ENCODE measurements at places on chromosomes 7 and 10.
A peak's percentile ranks its signal among the peaks of the same experiment; 100 is the strongest.

DNA sequence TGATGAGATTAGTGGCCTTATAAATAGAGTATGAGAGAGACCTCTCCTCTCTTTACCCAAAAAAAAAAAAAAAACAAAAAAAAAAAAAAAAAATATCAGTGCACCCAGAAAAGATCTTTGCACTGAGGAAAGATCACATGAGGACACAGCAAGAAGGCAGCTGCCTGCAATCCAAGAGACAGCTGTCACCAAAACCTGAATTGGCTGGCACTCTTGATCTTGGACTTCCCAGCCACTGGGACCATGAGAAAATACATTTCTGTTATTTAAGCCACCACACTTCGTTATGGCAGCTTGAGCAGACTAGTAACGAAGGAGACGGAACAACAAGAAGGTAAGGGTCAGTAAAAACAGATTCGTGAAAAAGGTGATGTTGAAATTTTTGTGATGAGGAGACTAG, 47.0 kb downstream of the TMEM106B start:
- no peak for DNase-seq

- no peak for DNase-seq
Observed at GRCh38 chr10:102661658-102662028, 17.4 kb downstream of the TRIM8 start.

DNA sequence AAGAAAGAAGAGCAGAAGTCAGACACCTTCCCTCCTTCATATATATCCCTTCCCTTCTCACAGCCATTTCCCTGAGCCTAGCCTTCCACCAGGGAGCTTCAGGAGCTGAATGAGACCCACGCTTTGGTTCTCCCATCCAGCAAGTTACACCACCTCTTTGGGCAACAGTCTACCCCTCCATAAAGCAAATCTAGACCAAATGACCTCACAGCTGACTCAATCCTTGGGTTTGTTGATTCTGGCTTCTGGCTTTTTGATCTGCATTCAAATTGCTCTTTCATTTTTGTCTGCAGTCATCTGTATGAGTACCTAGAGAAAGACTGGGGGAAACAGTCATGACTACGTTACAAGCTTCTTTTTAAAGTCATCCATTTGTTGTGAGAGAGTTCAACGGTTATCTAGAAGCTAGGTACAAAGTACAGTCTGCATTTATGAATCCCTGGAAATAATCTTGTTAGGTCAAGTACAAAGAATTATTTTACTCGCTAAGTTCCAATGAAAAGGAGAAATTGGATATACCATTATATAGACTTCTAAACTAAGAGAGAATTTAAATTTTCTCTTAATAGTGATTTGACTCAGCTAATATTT, 86.3 kb downstream of the RAB11FIP2 start:
- DNase-seq: no peak

- DNase-seq: no peak
Observed at GRCh38 chr7:37915438-37915837, 1.2 kb downstream of the SFRP4 start.

GRCh38 chr7:35003679-35004303, 33.5 kb downstream of the DPY19L1 start:
- no peak for DNase-seq

- DNase-seq: no peak
Observed at GRCh38 chr10:128475686-128476367, 349.6 kb upstream of the MKI67 start.

DNA sequence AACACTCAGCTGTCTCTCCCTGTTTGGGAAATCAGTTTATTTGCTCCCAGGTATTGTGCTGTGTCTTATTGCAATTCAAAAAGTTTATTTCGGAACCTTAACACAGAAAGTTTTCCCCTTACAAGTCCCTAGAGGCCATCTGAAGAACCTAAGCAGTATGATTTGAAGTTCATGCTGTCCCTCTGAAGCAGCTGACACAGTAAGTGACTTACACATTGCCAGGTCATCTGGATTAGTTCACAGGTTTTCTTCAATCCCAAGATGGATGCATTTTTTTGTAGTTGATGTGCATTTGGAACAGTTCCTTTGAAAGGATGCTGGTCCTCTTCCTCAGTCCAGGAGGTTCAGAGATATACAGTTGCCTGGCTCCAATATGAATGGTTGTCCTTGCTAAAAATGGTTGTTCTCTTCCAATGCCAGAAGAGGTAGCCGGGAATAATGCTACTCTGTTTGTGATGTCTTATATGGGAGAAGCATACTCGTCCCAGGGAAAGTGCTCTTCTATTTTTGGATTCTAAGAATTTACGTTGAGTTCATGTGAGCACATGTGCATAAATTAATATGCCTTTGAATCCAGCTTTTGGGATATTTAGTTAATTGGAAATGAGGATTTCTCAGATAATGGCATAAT, 183.5 kb upstream of the PHYHIPL start:
- no peak for DNase-seq

GRCh38 chr10:5708356-5708755, 23.7 kb downstream of the TASOR2 start:
- DNase-seq: no peak

GRCh38 chr7:49151146-49151545, 226.8 kb downstream of the CDC14C start:
- no peak for DNase-seq

DNA sequence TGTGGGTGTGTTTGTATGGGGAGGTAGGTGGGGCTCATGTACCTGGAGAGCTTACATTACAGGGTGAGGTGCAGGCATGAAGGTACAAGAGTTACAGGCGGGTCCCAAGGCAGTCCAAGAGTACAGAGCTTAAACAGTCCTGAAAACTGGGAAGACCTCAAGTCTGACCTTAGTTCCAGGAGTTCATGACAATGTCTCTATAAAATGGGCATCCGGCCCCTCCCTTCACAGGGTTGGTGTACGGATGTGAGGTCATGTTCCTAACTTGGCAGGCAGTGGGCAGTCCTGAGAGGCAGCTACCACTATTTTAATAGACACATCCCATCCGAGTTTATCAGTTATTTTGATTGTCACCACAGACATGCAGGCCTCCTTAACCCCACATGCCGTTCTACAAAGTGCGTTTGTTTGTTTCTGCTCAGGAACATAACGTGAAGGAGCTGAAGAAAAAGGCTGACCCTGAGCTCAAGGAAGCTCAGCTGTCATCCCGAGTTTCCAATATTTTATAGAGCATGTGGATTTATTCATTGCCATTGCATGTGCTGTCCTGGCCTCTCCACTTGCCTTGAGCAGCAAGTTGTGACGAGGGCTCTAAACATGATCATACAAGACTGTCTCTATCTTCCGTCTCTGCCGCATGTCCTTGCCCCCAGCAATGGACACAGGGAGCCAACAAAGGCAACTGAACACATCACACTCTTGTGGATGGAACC, 647.5 kb upstream of the IGFBP3 start:
- DNase-seq: no peak

DNA sequence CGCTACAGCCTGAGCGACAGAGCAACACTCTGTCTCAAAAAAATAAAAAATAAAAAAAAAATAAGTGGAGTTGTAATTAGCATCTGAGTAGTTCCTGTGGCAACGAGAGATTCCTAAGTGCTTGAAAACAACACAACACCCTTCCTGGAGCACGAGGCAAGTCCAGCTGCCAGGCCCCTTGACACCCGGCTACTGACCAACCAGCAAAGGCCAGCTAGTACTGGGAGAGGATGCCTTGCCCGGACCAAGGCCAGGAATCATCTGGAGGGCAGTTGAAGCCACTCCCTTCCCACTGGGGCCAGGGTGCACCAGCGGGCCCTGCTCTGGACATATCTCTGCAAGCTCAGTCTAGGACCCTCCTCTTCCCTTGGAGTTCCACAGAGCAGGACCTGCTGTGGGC, 536 bp downstream of the C10orf105 start:
- no peak for DNase-seq

GRCh38 chr7:128923411-128923800, 12.9 kb upstream of the KCP start:
- no peak for DNase-seq

GRCh38 chr7:100247152-100247757, 27.5 kb downstream of the PVRIG start:
- no peak for DNase-seq

DNA sequence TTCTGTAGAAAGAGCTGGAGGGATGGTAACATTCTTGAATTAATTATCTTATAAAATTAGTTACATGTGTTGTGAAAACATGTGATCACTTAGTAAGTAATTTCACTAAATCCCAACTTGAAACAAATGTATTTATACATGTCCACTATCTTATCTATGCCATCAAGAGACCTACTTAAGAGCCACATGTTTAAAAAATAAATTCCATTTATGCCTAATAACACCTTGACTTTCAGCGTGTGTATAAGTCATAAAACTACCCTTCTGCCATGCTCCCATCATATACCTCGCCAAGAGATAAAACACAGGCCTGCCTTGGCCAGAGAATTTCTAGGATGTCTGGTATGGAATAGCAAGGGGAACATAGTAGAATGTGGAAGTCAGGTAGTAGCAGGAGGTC, 37.3 kb downstream of the LIPJ start:
- no peak for DNase-seq

DNA sequence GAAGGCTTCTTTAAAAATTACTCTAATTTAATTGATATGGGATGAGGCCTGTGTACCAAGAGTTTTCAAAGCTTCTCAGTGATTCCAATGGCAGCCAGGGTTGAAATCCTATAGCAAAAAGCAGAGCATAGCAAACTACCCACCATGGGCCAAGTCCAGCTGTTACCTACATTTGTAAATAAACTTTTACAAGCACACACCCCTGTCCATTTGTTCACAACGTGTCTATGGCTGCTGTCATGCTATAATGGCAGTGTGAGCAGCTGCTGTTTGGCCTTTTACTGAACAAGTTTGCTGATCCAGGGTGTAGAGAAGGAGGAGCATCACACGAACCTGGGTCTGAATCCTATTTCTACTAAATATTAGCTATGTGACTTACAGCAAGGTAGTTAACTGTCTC, 50.0 kb downstream of the NPY start:
- DNase-seq: no peak

GRCh38 chr10:114499630-114500190, 95.4 kb upstream of the AFAP1L2 start:
- peak; percentile 65 for DNase-seq

GRCh38 chr10:51001587-51001986, 72.7 kb upstream of the PRKG1 start:
- no peak for DNase-seq

GRCh38 chr10:100709146-100710082, 36.0 kb upstream of the PAX2 start:
- no peak for DNase-seq

DNA sequence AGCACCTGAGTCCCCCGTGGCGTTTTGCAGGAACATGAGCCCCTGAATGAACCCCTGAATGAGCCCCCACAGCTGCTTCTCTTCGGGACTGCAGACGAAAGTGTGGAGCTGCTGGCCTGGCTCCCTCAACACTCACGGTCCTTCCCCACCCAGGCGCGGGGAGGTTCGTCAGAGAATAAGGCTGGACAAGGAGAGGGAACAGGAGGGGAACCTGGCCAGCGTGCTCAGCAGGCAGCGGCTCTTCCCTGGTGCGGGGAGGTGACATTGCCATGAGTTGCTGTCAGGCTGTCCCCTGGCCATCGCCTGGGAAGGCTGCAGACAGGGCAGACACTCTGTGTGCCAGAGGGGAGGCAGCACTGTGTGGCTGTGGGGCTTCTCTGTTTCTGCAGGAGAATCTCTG, 80.9 kb upstream of the SHH start:
- no peak for DNase-seq

Data from stimulated activated CD8-positive, alpha-beta memory T cell treated with anti-CD3 and anti-CD28 coated beads, Interleukin-2, amount 100 ng/mL, for 48 hours (primary cell).